ENCODE measurements at places on chromosomes 4 and X. TPM values are rescaled to one million over a fixed set of nuclear protein-coding genes. Genes with fewer than 3 reads are reported as not detected.

- H3K27ac ChIP-seq: no peak overlapping the region
- H3K27me3 ChIP-seq: peaks cover 20% of the 10 kb centered on the region
- H3K4me3 ChIP-seq: no peak overlapping the region
Observed at GRCh38 chr4:56511098-56511497, 5.5 kb downstream of the ARL9 start.

TLL1 gene
- not detected for total RNA-seq

DNA sequence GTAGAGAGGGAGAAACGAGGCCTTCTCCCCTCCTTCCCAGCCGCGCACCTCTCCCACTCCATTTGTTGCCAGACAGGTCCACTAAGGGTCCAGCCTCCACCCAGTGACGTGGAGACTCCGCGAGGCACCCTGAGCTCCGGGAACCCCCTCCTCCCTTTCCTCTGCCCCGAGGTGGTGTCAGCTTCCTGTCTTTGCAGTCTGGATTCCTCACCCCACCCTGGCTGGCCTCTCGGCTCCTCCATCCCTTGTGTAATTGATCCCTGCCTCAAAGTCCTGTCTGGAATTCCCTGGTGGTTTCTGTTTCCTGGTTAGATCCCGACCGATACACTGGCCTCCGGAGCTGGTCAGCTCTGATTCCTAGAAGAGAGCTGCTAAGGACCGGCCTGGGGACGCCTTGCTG, 105.9 kb upstream of the SCOC start:
- H3K27ac ChIP-seq: no peak overlapping the region
- no peaks in the 10 kb centered on the region for H3K36me3 ChIP-seq
- DNase-seq: no peak
- H3K4me3 ChIP-seq: no peak overlapping the region

DNA sequence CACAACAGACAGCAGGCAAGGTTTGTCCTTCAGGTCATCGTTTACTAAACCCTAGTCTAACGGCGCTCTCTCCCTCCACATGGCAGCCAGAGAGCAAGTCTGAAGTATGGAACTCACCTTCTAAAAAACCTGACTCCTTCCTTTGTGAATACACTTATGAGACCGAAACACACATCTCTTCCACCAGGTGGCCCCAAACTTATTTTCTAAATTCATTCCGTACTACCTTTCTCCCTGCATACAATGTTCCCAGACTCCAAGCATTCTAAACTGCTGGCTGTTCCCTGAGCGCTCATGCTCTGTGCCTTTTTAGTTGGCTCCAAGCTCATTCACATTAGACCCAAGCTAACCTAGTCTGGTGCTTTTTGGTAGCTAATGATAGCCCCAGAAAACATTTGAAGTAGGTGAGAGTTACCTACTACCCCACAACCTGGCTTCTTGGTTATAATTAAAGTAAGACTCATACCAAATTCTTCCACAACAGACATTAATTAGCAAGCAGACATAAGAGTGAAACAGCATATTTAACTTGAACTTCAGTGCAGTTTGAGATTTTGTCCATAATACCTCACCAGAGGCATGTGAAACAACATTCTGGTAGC, 67.6 kb upstream of the DCLK2 start:
- H3K36me3 ChIP-seq: no peaks in the 10 kb centered on the region
- H3K4me1 ChIP-seq: peaks cover 3% of the 10 kb centered on the region
- DNase-seq: no peak
- no peak overlapping the region for H3K27ac ChIP-seq
- no peak overlapping the region for H3K4me3 ChIP-seq

ATP2B3 gene
- total RNA-seq: not detected
